ENCODE measurements at places on chromosomes 11 and 22.

- DNase-seq: no peak
These were observed 162.3 kb downstream of the LARGE1 start for GRCh38 chr22:33757802-33758483.

- no peak for DNase-seq
These were observed 177.5 kb downstream of the MYO18B start for GRCh38 chr22:25919452-25919851.

- DNase-seq: no peak
These were observed 11.8 kb upstream of the MPPED1 start for GRCh38 chr22:43399980-43400358.

DNA sequence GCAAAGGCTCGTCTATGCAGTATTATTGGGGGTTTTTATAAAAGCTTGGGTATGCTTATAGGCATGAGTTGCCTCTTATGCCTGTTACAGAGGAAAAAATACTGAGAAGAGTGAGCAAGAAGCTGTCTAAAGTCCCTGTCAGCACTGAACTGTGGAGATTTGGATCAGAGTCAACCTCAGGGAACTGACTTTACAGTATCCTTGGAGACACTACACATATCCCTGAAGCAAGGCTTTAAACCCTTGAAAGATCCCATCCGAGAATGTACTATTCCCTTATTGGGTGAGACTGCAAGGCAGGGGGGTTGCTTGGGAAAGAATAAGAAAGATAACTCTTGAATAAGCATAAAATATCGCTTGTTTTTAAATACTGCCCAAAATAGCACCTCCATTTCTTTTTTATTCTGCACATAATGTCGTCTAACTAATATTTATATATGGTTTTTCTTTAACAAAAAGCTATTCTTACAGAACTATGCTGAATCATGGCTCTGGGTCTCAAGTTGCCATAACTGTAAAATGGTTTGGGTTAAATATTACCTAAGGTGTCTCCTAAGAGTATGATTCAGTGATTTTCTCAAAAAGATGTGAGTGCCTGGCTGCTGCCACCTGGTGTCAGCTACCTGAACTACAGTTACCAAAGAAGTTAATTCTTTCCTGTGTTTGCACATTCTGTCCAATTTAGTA is 1062.8 kb downstream of the DLG2 start:
- DNase-seq: no peak

DNA sequence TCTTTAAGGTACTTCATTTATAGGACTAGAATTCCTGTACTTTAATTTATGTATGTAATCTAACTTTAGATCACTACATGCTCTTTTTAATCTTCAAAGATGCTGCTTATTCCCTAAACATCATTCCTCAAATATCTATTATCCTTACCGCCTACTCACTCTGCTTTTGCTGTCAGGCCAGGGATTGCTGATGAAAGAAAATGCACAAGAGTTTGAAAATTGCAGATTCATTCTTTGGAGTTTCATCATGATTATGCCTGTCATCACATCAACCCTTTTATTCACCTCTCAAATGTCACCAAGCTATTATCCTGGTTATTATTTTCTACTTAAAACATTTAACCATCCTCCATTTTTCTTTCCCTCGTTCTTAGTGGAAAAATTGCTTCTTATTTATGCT is 802.7 kb downstream of the METTL15 start:
- no peak for DNase-seq

DNA sequence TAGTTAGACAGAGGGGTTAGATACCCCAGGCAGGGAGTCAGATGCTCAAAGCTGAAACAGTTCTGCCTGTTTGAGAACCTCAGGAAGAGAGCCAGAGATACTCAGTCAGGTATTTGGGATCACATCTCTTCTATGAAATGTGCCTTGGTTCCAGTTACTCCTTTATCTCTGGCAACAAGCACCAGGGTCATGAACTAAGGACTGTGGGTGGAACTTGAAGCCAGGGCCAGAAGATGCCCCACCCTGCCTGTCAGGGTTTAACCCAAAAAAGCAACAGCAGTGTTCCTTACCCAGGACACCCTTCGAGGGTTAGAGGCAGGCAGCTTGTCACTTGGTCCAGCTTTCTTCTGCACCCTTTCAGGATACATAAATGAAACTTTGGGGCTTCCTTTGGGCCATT is 15.0 kb upstream of the WT1 start:
- DNase-seq: no peak

GRCh38 chr22:37561212-37562048 is 1.1 kb downstream of the CDC42EP1 start:
- DNase-seq: peak; percentile 71

- no peak for DNase-seq
These were observed 6.6 kb downstream of the WT1 start for GRCh38 chr11:32428665-32429303.

DNA sequence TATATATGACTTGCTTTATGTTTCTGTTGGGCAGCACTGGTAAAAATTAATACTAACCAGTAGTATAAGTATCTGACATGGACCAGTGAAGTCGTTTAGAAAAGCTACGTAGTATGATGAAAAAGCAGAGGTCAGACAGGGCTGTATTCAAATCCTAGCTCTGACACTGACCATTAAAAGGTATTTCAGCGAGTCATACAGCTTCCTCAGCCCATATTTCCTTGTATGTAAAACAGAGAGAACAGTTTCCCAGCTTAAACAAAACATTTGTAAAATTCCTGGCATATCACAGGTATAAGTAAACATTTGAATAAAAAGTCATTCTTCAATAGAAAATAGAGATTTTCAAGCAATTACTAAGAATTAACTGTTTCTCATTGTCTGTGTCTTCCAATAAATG is 4.2 kb downstream of the NOX4 start:
- no peak for DNase-seq

DNA sequence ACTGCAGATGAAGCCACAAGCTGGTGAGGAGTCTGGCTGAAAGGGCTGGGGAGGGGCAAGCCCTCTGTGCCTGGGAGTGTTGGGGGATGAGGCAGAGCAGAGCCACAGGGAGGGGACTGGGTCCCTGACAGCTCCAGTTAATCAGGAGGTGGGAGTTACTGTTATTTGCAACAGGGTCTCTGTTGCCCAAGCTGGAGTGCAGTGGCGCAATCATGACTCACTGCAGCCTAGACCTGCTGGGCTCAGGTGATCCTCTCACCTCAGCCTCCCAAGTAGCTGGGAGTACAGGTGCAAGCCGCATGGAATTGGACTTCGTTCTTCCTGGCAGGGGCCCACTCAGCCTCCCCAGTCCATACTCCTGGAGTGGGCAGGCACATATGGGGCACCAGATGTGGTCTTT is 7.7 kb downstream of the SCN2B start:
- no peak for DNase-seq

DNA sequence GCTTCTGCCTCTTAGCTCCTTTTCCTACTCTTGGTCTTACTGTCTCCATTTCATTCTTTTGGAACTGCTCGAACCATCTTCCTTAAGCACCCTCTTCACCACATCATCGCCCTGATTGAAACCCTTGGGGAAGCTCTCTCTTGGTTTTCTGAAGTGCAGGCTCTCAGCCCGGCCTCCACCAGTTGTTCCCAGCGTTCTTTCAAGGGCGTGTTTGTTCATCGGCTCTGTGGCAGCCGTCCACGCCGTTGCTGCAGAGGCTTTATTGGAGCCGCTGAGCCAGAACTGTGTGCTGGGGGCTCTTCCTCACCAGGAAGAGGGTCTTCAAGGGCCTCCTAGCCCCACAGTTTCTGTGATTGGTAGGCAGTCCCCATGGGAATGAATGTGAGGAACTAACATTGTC is 214.1 kb downstream of the TBC1D22A start:
- DNase-seq: no peak

DNA sequence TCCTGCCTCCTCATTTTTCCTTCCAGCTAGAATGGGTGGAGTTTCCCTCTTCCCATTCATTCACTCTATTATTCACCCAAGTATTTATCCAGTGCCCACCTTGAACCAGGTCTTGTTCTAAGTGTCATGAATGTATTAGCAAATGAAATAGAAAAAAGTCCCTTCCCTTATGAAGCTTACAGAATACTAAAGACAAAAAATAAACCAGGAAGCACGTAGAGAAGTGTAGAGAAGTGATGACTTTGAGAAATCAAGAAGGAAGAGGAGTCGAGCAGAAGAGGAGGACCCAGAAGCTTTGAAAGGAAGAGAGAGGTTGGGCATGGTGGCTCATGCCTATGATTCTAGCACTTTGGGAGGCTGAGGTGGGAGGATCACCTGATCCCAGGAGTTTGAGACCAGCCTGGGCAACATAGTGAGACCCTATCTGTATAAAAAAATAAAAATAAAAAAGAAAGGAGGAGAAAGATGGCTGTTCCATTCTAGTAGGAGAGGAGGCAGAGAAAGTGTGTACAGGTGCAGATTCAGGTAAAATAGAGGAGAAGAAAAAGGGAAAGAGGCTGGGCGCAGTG is 17.1 kb upstream of the SYVN1 start:
- no peak for DNase-seq

DNA sequence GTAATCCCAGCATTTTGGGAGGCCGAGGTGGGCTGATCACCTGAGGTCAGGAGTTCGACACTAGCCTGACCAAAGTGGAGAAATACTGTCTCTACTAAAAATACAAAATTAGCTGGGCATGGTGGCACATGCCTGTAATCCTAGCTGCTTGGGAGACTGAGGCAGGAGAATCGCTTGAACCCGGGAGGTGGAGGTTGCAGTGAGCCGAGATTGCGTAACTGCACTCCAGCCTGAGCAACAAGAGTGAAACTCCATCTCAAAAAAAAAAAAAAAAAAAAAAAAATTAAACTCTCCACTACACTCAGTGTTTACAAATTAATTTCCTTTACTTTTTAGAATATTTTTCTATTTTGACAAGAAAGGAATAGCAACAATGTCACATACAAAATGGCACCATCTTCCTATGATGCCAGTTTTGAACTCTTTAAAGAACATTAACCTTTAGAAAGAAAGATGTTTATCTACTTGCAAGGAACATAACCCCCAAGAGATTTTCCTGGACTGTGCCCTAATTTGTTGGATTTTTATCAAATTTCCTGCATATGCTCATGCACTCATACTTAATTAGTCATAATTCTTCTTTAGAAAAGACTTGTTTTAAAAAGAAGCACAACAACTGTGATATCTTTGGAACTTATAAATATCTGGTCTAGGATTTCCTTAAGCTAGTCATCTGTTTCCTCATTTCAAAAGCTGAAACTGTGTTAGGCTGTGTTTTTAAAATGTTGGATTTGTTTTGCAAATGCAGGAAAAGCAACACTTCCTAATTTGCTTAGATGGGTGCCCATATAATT is 22.6 kb upstream of the HIPK3 start:
- no peak for DNase-seq

DNA sequence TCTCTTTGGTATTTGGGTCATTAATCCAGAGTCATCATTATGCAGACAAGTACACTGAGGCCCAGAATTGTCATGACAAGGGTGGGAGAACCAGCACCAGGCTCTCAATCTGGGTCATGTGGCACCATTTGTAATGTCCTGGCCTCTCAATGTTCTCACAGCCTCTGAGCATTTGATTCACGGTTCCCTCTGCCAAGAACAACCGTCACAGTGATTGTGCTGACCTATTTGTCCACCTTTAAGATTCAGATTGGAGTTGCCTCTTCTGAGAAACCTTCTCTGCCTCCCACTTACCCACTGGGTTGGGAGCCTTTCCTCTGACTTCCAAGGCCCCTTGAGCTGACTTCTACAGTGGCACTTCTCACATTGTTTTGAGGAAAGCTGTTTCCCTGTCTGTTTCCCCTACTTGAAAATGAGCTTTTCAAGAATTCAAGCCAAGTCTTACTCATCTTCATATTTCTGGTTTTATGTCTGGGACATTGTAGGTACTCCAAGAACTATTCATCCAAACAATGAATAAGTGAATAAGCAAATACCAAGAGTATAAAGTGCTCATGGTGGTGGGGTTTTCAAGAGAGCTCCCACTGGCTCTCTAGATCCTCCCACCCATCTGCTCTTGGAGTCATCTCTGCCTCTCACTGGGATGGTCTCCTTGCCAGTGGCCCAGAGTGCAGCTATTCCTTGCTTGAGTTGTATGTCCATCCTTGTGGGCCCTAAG is 126.4 kb upstream of the E2F8 start:
- DNase-seq: no peak

GRCh38 chr11:12008790-12009616 is 577 bp upstream of the DKK3 start:
- DNase-seq: no peak

DNA sequence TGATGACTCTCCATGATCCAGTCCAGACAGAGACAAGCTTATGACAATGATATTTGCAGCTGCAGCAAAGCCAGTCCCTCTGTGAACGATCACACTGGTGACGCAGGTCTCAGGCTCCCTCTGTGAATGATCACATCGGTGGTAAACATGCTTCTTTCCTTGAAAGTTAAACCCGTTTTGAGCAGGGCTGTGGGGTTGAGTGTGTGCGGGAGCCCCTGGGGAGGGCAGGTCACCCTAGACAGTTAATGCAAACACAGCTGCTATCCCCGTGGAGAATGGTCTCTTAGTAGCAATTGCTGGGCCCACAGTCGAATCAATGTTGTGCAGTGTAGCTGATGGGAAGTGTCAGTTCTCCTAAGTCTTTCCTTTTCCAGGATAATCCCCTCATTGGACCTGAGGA is 71.0 kb upstream of the KIRREL3 start:
- DNase-seq: no peak

- no peak for DNase-seq
These were observed 41.8 kb downstream of the PDGFD start for GRCh38 chr11:104122011-104122635.

GRCh38 chr11:44303401-44303938 is 6.5 kb downstream of the ALX4 start:
- DNase-seq: no peak

DNA sequence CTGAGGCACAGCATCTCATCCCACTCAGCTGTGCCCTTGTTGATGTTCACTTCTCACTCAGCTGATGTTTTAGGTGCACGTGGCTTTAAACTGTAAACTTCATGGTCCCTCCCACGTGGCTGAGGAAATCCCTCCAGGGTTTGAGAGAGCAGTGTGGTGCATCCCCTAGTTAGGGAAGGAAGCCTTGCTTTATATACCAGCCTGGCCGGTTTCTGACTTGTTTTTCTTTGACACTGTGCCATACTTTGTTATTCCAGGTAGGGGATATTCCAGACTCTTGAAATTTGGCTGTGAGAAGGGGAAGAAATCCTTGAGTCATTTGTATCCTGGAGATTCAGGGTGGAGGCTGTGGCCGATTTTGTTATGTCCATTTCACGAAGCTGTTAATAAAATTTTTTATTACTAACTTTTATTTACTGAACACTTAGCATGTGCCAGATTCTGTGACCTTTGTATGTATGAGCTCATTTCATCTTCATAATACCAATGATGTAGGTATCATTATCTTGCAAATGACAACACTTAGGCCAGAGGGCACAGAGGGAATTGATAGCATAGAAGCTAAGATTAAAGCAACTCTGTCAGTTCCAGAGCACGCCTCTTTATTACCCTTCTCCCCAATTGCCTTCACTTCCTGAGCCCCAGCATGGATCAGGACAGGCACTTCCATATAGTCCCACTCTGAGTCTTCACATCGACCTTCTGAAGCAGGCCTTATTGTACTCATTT is 116.6 kb downstream of the NAV2 start:
- DNase-seq: no peak

DNA sequence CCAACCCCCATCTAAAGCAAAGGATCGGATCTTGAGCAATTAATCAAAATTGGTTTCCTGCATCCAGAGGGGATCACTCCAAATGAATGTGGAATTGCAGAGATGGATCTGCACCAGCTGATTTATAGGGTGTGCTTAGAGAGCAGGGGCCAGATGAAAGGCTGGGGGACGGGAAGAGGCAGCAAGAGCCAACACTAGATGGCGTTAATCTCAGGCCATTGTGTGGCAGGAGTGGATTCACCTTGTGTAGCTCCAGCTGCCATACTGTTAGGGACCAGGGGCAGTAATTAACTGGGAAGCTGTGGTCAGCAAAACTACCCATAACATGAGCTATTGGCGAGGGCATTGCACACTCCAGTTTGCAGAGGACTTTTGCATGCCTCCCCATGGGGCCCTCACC is 35.6 kb downstream of the SERPINH1 start:
- no peak for DNase-seq

All from CD4-positive, alpha-beta T cell treated with Interferon gamma for 1 hour (primary cell).